ENCODE measurements at places on chromosomes 5 and 9.
A peak's percentile ranks its signal among the peaks of the same experiment; 100 is the strongest.

GRCh38 chr9:79857188-79857587 is 285.4 kb downstream of the TLE4 start:
- no peak for DNase-seq

- peak; percentile 44 for DNase-seq
Observed at GRCh38 chr5:94017579-94017978, 276.2 kb upstream of the POU5F2 start.

DNA sequence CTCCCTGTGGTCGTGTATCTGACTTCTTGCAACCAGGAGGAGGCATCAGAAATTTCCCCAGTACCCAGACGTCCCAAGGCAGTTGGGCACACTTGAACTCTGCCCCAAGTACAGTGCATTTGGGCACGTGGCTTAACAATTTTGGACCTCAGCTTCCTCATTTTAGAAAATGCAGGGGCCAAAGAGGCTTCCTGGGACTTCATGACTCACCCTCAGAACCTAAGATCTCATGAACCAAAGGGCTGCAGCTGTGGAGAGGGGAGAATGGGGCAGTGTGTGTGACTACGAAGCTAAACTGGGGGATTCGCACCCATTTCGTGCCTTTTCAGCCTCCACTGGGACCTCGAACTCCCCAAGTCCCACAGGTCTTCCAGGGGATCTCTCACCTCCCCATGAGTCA is 59.2 kb downstream of the SYK start:
- no peak for DNase-seq

- no peak for DNase-seq
Observed at GRCh38 chr5:66894480-66895240, 298.5 kb downstream of the MAST4 start.

DNA sequence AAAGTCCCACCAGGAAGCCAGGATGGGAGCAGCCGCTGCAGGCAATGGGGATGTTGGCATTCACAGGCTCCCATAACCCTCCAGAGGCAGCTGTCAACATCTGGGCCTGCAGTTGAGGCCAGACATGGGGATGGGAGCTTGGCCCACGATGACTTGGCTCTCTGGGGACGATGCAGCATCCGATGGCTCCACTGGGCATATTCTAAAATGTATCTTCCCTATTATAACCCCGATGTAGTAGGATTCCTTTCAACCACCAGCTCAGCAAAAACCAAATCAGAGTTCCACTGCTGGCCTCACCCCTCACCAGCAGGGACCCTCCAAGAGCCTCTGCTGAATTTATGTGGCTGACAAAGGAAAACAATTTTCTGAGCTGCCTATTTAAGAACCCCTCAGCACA is 7.1 kb downstream of the SPRY4 start:
- no peak for DNase-seq

DNA sequence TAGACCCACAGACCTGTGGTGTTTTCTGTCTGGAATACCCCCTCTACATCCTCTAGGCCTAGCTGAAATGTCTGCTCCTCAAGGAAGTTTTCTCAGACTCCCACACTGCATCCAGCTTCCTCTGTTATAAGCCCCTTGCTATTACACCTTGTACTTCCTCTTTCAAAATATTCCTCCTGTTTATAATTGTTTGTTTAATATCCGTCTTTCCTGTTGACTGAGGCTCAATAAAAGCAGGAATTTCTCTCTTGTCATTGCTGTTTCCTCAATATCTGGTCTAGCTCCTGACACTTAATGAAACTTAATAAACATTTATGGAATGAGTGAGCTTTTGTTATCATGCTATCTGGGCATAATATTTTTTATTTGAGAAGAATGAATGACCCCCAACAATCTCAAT is 34.1 kb upstream of the IQGAP2 start:
- DNase-seq, result no peak

DNA sequence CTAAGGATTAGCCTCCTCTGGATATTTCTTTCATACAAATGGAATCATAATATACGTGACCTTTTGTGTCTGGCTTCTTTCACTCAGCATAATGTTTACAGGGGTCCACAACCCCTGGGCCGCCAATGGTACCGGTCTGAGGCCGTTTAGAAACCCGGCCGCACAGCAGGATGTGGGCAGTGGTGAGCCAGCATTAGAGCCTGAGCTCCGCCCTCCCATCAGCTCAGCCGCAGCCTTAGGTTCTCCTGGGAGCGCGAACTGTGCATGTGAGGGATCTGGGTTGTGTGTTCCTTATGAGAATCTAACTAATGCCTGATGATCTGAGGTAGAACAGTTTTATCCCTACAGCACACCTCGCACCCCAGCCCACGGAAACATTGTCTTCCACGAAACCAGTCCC is 229.7 kb downstream of the ICE1 start:
- DNase-seq, result no peak

- DNase-seq, result no peak
Observed at GRCh38 chr5:10756549-10756948, 4.5 kb downstream of the DAP start.

GRCh38 chr5:158741296-158741695 is 358.4 kb downstream of the EBF1 start:
- DNase-seq, result no peak

GRCh38 chr5:1153428-1153827 is 41.6 kb upstream of the SLC12A7 start:
- DNase-seq, result no peak

GRCh38 chr9:684054-684890 is 157.2 kb upstream of the DMRT1 start:
- peak; percentile 51 for DNase-seq

GRCh38 chr5:93995126-93995621 is 253.8 kb upstream of the POU5F2 start:
- DNase-seq, result no peak

DNA sequence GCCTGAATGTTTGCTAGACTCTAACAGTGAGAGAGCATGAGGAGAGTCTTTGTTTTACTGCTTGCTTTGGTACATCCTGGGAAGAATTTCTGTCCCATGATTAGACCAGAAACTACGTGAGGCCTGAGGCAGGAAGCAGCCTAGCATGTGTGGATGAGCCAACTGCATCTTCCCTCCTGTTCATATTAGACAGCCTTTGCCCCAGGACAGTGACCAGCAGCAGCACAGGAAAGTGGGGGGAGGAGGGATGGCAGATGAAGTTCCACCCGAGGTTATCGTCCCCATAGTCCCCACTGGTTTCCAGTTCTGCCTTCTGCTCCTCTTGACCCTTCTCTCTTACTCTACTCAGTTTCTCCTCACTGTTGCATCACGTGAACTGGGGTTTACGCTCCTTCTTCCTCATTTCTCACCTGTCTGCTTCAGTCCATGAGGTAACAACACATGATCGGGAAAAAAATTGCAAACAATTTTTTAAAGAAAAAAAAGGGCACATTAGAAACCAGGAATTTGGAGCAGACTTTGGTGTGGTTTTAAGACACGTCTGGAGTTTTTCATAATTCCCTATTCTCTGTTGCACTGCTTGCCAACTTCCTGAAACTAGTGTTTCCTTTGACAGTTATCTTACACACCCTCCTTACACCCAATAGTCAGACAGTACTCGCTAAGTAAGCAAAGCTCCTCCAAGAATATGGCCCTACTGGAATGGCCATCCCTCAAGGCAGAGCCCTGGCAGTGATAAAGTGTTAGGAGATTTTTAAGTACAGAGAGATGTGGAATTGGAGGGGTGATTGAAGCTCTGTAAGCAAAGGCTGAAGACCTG is 84.1 kb downstream of the SNX18 start:
- no peak for DNase-seq

GRCh38 chr5:123696921-123697341 is 185.0 kb downstream of the CSNK1G3 start:
- no peak for DNase-seq

DNA sequence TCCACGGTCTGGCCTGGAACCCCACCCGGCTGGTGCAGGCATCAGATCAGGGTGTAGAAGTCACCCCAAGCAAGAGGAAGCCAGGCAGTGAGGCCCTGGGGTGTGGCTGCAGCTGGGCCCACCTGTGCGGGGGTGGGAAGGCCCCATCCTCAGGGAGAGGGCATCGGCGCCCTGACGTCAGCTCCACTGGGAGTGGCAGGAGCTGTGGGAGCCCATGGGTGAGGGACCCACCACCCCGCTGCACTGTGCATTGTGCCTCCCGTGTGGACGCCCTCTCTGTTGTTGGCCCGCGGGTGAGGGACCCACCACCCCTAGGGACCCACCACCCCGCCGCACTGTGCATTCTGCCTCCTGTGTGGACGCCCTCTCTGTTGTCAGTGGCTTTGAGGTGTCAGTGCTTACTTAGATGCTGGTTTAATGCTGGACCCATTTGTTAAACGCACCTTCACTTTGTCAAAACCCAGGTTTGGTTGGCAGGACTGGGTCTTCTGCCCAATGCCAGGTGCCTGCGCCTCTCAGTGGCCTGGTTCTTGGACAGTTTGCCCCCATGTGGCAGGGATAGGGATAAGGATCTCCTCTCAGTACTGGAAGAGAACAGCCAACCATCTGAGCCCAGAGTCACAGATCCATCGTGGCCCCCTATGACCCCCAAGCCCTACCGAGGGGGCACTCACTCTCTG is 6.9 kb upstream of the EXOC3 start:
- no peak for DNase-seq

- DNase-seq, result no peak
Observed at GRCh38 chr9:17930071-17930470, 351.2 kb downstream of the SH3GL2 start.

GRCh38 chr9:117095081-117095480 is 319.8 kb downstream of the ASTN2 start:
- no peak for DNase-seq

DNA sequence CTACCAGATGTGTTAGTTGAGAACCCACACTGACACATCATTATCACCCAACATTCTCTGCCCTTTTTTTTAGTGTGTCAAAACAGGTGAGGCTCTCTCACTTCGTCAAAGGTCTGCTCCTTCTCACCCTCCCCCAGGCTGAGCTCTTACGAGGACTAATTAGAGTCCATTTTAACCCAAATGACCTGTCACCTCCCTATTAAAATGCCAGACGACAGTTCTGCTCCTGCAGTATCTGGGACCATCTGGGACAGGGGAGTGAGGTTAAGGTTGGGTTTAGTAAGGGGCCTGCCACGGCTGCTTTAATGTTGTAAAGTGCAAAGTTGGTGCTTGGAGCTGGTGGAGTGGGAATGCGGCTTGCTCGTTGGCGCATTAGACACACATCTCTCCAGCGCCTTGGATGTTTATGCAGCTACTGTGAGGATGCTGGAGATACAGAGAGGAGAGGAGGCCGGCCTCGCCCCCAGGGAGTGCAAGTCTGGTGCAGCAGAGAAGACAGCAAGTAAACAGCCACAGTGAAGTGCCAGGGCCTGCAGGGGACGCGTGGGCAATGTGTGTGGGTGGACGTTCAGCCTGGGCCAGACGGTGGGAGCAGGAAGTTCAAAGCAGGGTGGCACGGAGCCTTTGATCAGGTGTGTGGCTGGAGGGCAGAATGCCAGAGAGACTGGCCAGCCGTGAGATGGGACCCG is 96.2 kb downstream of the C9orf50 start:
- DNase-seq, result no peak

Measured in RCC 7860 (cell line).